Mucosa of gallbladder (tissue), 1 donor: ENCODE measurements at places on chromosomes 5 and 9. TPM values are rescaled to one million over a fixed set of nuclear protein-coding genes. Genes with fewer than 3 reads are reported as not detected.

DNA sequence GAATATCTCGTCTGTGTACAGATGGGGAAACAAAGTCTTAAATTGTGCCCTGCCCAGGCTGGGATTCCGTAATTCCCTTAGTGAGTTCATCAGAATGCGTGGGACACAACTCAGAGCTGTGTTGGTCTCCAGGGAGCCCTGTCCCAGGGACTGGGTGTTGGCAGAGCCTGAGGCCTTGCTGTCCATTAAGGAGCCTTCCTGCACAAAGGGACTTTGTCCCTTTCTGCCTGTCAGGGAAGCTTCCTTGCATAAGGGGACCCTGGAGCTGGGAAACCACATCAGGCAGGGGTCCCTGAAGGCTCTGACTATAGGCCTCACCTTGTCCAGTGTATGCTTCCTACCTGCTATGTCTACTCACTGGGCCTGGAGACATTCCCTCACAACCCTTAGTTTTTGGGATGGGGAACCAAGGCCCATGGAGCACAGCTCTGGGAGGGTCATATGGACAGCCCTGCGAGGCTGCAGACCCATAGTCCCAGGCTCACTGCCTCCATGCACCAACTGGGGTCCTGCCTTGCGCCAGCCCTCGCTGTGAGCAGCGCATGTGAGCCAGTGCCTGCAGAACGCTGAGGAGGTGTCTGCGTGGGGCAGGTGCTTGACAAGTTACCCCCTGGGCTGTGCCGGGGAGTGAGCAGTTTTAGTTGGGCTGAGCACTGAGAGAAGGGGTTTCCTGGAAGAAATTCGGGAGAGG is 1.6 kb downstream of the CARD19 start:
- DNase-seq = no peak

DNA sequence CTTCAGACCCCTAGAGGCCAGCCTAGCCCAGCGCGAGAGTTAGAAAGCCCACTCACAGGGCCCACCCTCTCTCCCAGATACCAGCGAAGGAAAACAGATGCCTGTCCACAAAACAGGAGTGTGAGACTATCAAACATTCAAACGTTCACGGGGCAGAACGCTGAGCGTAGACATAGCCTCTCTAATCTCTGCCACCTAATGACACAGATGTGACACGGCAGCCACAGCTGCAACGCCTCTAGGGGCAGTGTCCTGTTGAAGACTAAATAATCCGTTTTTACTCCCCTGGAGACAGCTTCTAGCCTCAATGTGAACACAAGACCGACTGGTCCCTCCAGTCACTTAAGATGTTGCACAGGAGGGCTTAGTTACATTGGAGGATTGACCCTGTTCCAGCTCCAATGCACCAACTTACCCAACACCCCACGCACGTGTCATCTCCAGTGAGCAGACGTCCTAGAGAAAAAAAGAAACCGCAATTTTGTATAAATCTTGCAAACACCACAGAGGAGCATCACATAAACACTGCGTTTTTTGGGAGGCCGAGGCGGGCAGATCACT is 14.3 kb downstream of the DIPK1B start:
- DNase-seq = no peak

- DNase-seq = no peak
Measured at GRCh38 chr5:178323961-178324360, 91.4 kb upstream of the PHYKPL start.

SLCO6A1 gene
- not detected for total RNA-seq

SCGB3A1 gene
- total RNA-seq = 1.3 TPM
